ENCODE measurements at places on chromosomes 1 and 21.

DNA sequence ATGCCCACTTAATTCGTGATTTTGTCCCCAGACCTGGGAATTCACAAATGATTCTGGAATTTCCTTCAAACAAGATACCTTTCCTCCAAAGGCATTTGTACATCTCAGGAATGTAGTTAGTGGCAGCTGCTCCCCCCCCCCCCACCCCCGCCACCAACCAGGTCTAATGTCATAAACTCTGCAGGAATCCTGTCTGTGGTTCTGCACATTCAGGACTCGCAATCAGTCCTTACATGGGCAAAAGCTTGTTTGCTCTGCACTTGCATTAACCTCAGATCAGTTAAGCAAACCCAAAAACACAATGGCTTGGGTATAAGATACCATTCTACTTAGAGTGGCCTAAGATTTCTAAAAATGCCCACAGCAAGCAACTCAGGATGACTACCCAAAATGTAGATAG, 143.8 kb downstream of the TGFB2 start:
- DNase-seq: no peak

GRCh38 chr1:25050165-25050564, 120.1 kb upstream of the RUNX3 start:
- no peak for DNase-seq

DNA sequence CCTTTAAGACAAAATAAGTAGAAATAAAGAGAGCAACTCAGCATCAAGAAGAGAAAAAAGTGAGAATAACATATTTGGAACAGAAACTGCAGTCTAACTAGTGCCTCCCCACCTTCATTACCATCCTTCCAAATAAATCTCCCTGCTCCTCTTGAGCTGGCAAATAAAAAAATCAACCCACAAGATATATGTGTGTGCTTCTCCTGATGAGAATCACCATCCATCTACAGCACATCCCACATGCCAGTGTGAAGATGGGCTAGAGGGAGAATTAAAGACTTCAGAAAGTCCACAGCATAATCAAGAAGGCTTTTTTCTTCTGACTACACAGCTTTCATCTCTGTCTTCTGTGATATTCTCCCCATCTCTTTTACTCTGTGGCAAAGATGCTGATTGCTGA, 244.1 kb downstream of the SPATA17 start:
- no peak for DNase-seq

- no peak for DNase-seq
Measured at GRCh38 chr1:89425056-89425455, 61.2 kb downstream of the GBP6 start.

Measured in right lung (tissue), 10 donors.